Heart left ventricle (tissue), 16 donors: ENCODE measurements at places on chromosomes 4 and X. TPM values are rescaled to one million over a fixed set of nuclear protein-coding genes. Genes with fewer than 3 reads are reported as not detected.

Gene IRS4
- polyA plus RNA-seq, result not detected

Gene RRH
- not detected for polyA plus RNA-seq

Gene RAB41
- polyA plus RNA-seq, result not detected

Gene ASB12
- 3.7 TPM for polyA plus RNA-seq

Gene TAF1
- 14.0 TPM for polyA plus RNA-seq

Gene FGFRL1
- polyA plus RNA-seq, result 26.9 TPM

Gene TACR3
- not detected for polyA plus RNA-seq

Gene SH3RF1
- 1.7 TPM for polyA plus RNA-seq

Gene CXCL3
- polyA plus RNA-seq, result 0.80 TPM

GRCh38 chr4:92234393-92235176 is 69.2 kb upstream of the GRID2 start:
- no peak for DNase-seq
- no peak overlapping the region for H3K27ac ChIP-seq
- H3K4me3 ChIP-seq, result no peak overlapping the region
- no peaks in the 10 kb centered on the region for H3K4me1 ChIP-seq

DNA sequence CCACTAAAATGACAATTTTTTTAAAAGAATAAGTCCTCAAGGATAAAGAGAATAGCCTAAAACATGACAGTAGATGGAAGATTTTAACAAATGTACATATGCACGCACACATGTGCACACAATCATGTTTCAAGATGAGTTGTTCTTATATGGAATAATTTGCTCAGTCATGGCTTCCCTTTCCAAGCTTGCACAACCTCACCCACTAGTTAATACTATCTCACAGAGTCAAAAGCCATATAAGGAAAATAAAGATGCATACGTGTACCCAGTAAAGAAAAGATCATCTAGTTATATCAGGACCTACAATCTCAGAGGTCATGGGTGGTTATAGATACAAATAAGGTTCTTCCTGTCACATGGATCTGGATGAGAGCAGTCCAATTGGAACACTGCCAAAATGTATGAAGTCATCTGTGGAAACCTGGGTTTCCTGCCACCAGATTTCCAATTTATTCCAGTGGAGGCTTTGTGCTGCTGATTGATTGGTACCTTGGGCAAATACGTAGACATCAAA is 56.1 kb downstream of the FAM13A start:
- peaks cover 16% of the 10 kb centered on the region for H3K4me1 ChIP-seq
- DNase-seq, result no peak
- no peak overlapping the region for H3K4me3 ChIP-seq
- H3K36me3 ChIP-seq, result no peaks in the 10 kb centered on the region
- H3K27me3 ChIP-seq, result no peaks in the 10 kb centered on the region

GRCh38 chr4:101349801-101350064 is 2.4 kb upstream of the PPP3CA start:
- no peak overlapping the region for H3K4me3 ChIP-seq
- DNase-seq, result no peak
- H3K27ac ChIP-seq, result no peak overlapping the region
- H3K4me1 ChIP-seq, result no peaks in the 10 kb centered on the region

- H3K4me1 ChIP-seq, result no peaks in the 10 kb centered on the region
- no peaks in the 10 kb centered on the region for H3K27me3 ChIP-seq
- H3K27ac ChIP-seq, result no peak overlapping the region
- no peak for DNase-seq
- H3K4me3 ChIP-seq, result no peak overlapping the region
- H3K36me3 ChIP-seq, result no peaks in the 10 kb centered on the region
Observed at GRCh38 chrX:9867226-9867625, 81.0 kb downstream of the SHROOM2 start.

- H3K4me3 ChIP-seq, result no peak overlapping the region
- H3K36me3 ChIP-seq, result no peaks in the 10 kb centered on the region
- no peaks in the 10 kb centered on the region for H3K27me3 ChIP-seq
- no peak for DNase-seq
- no peaks in the 10 kb centered on the region for H3K4me1 ChIP-seq
Observed at GRCh38 chr4:164509951-164510350, 244.0 kb upstream of the SMIM31 start.

DNA sequence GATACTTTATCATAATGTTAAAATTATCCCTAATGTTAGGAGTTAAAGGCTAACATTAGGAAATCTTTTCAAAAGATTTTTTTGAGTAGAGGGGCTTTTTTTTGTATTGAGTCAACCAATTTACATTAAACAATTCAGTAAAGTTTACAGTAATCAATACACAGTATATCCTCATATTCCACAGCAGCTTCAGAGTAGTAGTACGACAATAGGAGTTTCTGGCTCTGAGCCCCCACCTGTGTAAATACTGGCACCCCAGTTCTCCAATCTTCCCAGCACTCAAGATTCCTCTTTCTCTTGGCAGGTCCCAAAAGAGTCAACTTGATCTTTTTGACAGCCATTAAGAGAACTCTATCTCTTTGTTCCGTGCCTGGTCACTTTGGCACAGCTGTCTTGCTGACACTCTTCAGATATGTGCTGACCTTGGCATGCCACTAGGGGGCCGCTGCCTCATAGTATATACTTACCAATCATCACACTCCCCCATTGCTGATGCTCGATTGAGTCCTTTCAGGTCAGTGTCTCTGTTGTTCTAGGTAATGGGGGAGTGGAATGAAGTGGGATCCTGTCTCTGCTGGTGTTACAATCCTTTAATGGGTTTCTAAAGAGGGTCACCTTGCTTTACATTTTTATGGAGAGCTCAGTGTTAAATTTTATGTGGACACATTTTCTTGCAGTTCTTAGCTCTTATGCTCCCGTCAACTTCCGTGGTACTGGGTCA is 19.5 kb upstream of the CCNI start:
- H3K4me3 ChIP-seq, result no peak overlapping the region
- DNase-seq, result peak; percentile 88
- H3K36me3 ChIP-seq, result no peaks in the 10 kb centered on the region
- H3K27me3 ChIP-seq, result no peaks in the 10 kb centered on the region
- no peak overlapping the region for H3K27ac ChIP-seq
- H3K4me1 ChIP-seq, result peaks cover 14% of the 10 kb centered on the region

- no peak for DNase-seq
- no peaks in the 10 kb centered on the region for H3K36me3 ChIP-seq
- no peak overlapping the region for H3K4me3 ChIP-seq
- no peaks in the 10 kb centered on the region for H3K27me3 ChIP-seq
Observed at GRCh38 chrX:63330681-63331080, 20.5 kb downstream of the SPIN4 start.

DNA sequence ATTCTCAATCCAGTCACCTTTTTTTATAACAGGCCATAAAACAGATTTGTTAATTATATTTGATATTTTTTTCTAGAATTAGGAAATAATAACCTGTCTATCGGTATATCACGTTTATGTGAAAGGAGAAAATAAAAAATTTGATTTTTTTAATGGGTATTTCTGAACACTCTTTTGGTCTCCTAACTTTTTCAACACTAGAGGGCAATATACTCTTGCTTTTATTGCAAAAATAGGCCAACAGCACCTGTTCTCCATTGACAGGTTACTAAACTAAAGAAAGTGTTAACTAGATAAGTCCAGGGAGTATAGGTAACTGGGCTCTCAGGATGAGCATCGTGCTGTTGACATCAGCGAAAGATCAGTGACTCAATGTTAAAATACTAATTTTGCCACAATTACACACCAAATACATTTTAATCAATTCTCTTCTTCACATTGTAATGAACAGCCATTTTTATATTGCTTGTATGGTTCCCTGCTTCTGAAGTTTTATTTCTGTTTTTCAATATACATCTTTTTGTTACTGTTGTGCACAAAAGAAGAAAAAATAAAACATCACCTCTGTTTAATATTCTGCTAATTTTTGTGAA is 22.8 kb downstream of the NDST4 start:
- no peak overlapping the region for H3K27ac ChIP-seq
- no peaks in the 10 kb centered on the region for H3K27me3 ChIP-seq
- no peak overlapping the region for H3K4me3 ChIP-seq
- no peaks in the 10 kb centered on the region for H3K4me1 ChIP-seq

GRCh38 chr4:89807441-89808140 is 29.4 kb downstream of the SNCA start:
- H3K4me3 ChIP-seq, result no peak overlapping the region
- H3K36me3 ChIP-seq, result no peaks in the 10 kb centered on the region
- H3K27ac ChIP-seq, result no peak overlapping the region
- no peaks in the 10 kb centered on the region for H3K27me3 ChIP-seq
- no peak for DNase-seq

DNA sequence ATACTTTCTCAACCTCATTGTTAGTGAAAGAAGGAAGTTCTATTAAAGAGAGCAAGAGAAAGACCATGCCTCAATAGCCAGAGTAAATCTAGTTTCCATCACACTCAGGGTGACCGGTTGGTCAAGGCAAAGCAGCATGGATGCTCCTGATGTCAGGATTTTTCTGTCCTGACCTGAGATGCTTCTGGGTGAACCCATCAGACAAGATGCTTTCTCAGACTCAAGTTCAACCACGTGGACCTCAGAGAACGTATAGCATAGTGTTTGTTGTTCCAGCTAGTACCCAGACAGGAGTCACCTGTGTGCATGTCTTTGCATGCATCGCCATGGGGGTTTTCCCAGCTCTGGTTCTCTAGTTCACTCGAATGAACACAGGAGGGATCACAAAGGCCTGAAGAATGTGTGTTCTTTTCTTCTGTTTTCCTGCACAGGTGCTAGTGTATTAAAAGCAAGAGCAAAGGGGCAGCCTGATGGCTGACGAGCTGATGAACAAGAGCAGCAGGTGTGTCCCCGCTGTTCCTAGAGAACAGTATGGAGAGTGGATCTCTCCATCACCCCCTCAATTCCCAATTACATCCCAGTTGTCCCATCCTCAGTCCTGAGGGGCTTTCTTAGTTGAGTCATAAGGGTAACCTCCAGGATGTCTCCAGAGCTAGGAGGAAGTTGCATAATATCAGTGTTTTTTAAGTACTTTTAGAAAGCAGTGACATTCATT is 110.5 kb upstream of the ENPP6 start:
- no peak for DNase-seq
- H3K4me3 ChIP-seq, result no peak overlapping the region

DNA sequence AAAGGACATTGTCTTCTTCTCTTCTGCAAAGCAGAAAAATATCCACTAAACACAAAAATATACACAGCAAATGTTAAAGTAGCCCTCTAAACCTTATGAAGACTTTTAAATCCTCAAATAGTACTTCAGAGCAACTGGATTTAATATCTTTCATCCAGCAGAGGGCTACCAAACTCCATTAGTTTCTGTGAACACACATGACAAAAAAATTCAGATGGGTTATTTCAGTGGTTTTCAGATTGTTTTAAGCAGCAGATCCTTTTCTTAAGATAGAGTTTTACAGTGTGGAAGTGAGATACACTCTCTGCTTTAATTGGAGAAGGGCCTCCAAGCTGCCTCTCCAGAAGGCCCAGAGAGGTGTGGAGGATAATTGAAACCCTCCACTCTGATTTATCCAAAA is 56.7 kb downstream of the ANK2 start:
- H3K36me3 ChIP-seq, result no peaks in the 10 kb centered on the region
- H3K4me3 ChIP-seq, result no peak overlapping the region
- no peaks in the 10 kb centered on the region for H3K27me3 ChIP-seq
- DNase-seq, result no peak
- H3K4me1 ChIP-seq, result no peaks in the 10 kb centered on the region

DNA sequence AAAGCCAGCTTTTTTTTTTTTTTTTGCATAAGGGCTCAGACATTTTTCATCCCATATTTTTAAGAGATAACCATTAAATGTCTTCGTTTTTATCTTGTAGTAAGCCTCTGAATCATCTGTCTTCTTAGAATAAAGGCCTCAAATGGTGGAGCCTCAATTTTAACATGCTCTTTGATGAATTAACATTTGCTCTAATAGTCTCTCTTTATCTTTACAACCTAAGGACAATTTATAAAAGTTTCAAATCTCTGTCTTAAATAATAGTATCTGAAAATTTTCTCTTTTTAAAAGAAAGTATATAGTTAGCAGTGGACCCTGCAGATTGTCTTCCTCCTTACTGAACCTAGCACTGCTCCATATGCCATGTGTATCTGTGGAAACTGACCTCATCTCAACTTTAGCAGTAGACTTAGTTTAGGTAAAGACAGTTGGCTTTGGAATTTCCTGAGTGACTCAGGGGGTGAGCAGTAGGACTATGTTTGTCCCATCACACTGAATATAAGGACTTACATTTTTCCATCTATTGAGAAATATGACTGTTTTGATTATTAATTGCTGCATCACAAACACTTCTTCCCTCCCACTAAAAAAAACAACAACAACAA is 1658.0 kb downstream of the STIM2 start:
- H3K27ac ChIP-seq, result no peak overlapping the region
- H3K27me3 ChIP-seq, result no peaks in the 10 kb centered on the region

DNA sequence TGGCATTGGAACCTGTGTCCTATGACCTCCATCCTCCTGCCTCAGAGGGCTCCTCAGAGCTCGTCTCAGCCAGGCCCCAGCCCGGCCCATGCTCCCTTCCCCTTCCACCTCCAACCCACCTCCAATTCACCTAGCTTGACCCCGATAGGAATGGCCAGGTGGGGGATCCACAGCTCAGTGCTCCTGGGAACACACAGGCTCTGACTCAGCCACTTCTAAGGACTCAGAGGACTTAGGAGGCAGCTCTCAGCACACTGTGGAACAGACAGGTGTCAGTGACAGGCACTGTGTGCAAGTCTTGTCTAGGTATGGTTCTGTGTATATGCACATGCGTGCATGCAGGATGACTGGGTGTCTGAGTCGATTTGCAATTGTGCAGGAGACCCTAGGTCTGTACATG is 44.8 kb downstream of the PJA1 start:
- H3K27ac ChIP-seq, result no peak overlapping the region
- no peak for DNase-seq
- H3K4me1 ChIP-seq, result no peaks in the 10 kb centered on the region
- no peaks in the 10 kb centered on the region for H3K27me3 ChIP-seq
- H3K4me3 ChIP-seq, result no peak overlapping the region
- H3K36me3 ChIP-seq, result no peaks in the 10 kb centered on the region

- no peak for DNase-seq
- no peaks in the 10 kb centered on the region for H3K36me3 ChIP-seq
- H3K4me3 ChIP-seq, result no peak overlapping the region
- peaks cover 15% of the 10 kb centered on the region for H3K4me1 ChIP-seq
Observed at GRCh38 chr4:57122959-57123358, 12.8 kb upstream of the IGFBP7 start.

GRCh38 chr4:89307446-89308160 is at the start of gene GPRIN3:
GPRIN3 (minus strand) TSS chr4:89307800; CDS start chr4:89250110, 57,690 bp downstream.
- peaks cover 20% of the 10 kb centered on the region for H3K4me1 ChIP-seq
- H3K27ac ChIP-seq, result peak within 1 kb of the TSS; percentile 74
- H3K36me3 ChIP-seq, result no peaks in the 10 kb centered on the region
- H3K4me3 ChIP-seq, result peak within 1 kb of the TSS; percentile 62
- peak; percentile 66 for DNase-seq
- H3K27me3 ChIP-seq, result no peaks in the 10 kb centered on the region

GRCh38 chrX:3191796-3192195 is 150.5 kb downstream of the ARSF start:
- no peak for DNase-seq
- H3K27ac ChIP-seq, result no peak overlapping the region
- H3K4me1 ChIP-seq, result no peaks in the 10 kb centered on the region
- no peaks in the 10 kb centered on the region for H3K27me3 ChIP-seq
- H3K36me3 ChIP-seq, result no peaks in the 10 kb centered on the region
